Forelimb muscle (tissue), 1 donor: ENCODE measurements at places on chromosomes 5 and 9. TPM values are rescaled to one million over a fixed set of nuclear protein-coding genes. Genes with fewer than 3 reads are reported as not detected.

GRCh38 chr5:38613992-38614836 is 57.8 kb upstream of the LIFR start:
- no peak for DNase-seq

- no peak for DNase-seq
Measured at GRCh38 chr9:19895006-19895405, 106.2 kb upstream of the SLC24A2 start.

DNA sequence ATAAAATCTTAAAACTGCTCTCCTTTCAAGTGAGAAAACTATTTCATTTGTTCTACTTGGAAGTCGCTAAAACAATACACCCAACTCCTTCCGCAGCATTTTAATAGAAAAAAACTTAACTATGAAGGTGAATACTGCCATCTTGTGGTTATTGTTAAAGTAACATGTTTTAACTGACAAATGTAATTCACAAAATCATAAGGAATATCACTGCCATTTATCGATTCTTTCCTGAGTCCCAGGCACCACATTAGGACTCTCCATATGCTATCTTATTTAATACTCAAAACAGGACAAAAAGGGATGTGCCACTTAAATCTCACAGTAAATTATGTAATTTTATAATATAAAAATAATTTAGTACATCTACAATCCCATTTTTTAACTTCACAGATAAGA is 130.5 kb upstream of the ITGA1 start:
- DNase-seq = peak; percentile 31

GRCh38 chr5:74503-75109 is 17.4 kb upstream of the PLEKHG4B start:
- DNase-seq = no peak

DNA sequence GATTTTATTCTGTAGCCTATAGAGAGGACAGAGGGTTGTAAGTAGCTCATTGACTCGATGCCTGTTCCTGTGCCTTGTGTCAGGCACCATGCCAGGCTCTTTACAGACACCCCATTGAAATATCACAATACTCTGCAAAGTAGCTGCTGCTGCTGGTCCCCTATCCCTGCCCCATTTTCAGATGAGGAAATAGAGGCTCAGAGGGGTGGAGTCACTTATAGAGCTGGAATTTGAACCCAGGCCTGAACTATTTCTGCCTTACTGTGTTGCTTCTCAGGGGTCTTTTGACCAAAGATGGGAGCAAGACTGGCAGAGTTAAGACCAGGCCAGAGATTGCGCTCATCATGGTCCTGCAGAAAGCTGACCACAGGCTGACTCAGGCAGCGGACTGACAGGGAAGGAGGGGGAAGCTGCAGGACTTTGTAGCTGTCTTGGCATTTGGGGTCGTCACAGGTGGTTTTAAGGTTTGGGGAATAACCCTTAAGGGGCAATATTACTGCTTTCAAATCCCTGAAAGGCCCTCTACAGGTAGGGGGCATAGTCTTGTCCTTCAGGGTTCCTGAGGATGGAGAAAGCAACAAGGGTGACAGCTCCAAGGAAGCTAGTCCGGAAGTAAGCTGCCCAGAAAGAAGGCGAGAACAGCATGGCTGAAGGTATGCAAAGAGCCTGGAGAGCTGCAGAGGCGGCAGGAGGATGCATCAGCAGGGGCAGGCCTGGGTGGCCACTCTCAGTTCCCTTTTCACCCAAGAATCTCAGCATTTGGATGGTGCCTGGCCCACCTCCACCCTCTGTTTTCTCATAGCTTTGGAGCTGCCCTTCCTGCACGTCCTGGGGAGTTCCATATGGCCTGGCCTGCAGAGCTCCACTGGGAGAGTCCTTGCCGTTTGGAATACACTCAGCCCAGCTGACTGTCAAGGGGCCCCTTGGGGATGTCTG is 18.3 kb upstream of the NDST1 start:
- no peak for DNase-seq

DNA sequence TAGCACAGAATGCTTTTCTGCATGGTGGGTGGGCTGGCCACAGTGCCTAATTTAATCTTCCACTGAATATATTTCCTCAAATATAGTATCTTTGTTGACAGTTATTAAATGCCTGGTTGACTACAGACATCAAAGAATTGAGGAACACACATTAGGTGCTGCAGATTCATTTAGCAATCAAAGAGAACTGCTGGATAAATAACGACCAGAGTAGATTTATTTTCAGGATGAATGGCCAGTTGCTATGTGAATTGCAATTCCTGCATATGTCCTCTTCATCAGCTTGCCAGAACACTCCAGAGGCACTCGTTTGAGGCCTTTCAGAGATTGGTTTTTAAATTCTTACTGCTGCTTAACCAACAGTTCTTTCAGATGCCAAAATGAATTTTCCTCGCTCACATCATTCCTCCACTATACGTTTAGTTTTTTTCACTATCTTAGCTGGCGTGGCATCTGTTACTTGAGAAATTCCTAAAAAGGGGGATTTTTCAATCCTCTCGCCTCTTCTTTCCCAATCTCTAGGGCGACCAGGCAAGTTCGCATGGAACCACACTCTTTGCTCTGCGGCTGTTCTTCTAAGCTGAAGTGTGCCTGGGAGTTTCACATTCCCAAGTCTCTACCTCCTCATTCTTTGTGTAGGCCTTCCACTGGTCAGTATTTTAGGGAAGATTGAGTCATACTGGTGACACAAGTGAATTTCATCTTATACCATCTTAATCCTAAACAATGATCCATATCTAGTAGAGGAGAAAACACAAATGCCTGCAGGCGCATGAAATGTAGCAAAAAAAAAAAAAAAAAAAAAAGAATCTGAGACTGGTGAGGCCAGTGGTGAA is 237.1 kb upstream of the NMUR2 start:
- no peak for DNase-seq

GRCh38 chr9:137579259-137579604 is 507 bp upstream of the DPH7 start:
- no peak for DNase-seq

GRCh38 chr9:125522328-125522725 is 184.7 kb downstream of the MAPKAP1 start:
- DNase-seq = no peak

GRCh38 chr5:53678981-53679660 is 118.7 kb downstream of the NDUFS4 start:
- no peak for DNase-seq

GRCh38 chr5:94263068-94263467 is 355.3 kb downstream of the KIAA0825 start:
- no peak for DNase-seq

DNA sequence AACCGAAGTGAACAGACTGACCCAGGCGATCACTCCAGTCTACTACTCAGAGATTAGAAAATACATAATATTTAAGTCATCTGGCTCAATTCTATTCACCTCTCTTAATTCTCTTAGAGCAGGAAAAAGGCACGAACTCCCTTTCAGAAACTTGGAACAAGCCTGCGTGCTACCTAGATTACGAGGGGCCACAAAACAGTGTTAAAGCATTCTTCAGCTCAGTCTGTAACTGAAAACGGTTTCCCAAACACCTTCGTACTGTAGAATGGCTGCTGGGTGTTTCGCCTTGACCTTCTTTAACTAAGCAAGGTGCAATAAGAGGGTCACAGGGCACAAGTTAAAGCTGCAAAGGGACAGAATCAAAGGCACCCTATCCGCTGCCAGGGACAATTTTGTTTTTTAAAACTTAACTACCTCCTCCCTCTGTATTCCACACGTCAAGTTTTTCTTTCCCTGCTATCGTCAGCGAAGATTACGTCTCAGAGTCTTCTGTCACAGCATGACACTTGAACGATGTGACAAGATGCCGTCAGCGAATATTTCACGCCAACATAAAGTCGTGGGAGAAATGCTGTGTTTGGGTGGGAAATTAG is 687 bp downstream of the LYSMD3 start:
- peak; percentile 22 for DNase-seq

- DNase-seq = no peak
Measured at GRCh38 chr5:116944183-116944582, 369.6 kb upstream of the SEMA6A start.

DNA sequence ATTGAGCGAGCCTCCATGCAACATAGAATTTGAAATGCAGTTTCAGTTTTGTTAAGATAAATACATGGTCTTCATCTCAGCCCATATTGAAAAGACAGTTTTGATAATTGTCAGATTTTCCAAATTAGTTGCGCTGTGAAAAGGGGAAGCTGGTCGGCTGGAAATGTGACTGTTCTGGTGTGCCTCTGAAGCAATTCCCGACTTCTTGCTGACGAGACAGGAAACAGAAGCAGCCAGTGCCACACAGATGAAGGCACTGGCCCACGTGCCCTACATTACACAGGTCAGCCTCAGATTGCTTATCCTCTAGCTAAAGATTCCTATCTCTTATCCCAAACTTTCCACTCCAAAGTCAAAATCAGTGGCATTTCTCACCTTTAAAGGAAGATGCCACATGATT is 214.1 kb upstream of the TLE4 start:
- no peak for DNase-seq

GRCh38 chr9:108417726-108418125 is 438.1 kb downstream of the ACTL7B start:
- no peak for DNase-seq

- no peak for DNase-seq
Measured at GRCh38 chr5:35488055-35488454, 129.6 kb upstream of the SPEF2 start.

DNA sequence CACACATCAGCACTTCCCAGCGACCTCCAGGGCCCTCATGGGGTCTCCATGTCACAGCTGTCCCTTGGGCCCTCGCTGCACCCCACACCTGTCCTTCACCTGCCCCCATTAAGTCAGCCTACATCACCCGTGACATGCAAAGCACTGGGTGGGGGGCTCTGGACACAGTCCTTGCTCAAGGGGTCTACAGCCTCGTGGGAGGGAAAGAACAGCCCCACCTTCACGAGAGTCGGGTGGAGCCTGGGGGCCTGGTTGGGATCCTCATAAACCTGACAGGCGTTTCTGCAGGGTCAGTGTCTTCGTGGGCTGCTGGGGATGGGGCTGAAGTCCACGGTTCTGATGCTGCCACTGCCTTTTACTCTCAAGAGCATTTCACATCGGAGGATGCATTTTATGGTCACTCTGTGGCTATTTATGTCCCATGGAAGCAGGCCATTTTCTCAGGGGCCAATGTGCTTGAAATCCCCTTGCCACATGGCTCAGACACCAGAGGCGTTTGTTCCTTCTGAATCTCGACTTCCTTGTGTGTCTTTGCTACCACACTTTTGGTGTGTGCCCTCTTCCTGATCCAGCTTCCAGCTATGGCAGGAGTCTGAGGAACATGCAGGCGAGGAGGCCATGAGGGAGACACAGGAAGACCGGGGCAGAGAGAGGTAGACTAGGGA is at the start of gene OR2V1:
Gene OR2V1 (minus strand): TSS at position 338 of the 665 bp plus-strand sequence. CDS start 5,865 bp downstream, outside the sequence.
- no peak for DNase-seq

GRCh38 chr9:111068771-111069170 is 30.5 kb upstream of the LPAR1 start:
- no peak for DNase-seq

GRCh38 chr9:127495884-127496555 is 44.7 kb downstream of the LRSAM1 start:
- DNase-seq = no peak

GRCh38 chr5:159104759-159105144 is 5.0 kb upstream of the EBF1 start:
- DNase-seq = no peak

DNA sequence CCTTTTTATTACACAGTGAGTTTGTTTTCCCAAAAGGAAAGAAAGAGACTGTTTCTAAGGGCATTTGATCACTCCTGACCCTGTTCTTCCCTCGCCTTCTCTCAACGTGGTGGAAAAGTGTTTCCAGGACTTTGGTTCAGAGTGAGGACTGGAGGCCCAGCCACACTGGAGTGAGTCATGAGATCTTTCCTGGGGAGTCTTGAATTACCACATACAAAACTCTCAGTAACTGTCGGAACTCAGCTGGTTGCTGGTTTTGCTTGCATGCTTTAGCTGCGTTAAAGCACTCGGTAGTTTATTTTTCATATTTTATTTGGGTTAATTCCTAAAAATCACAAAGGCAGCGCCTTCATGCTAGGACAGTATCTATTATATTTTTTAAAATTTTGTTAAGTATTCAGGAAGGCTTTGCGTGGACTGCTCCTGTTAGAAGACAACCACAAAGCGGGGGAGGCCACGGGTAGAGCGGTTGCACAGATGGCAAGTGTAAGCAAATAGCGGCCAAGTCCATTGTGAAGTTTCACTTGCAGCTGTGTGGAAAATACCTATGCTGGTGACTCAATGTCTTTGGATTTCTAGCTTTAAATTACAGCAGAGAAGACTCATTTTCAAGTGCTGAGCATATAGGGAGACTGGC is 77.7 kb downstream of the ARSB start:
- DNase-seq = peak; percentile 83

- no peak for DNase-seq
Measured at GRCh38 chr5:3354606-3355005, 241.0 kb upstream of the IRX1 start.

- DNase-seq = no peak
Measured at GRCh38 chr5:149282027-149282965, 10.6 kb downstream of the AFAP1L1 start.

DNA sequence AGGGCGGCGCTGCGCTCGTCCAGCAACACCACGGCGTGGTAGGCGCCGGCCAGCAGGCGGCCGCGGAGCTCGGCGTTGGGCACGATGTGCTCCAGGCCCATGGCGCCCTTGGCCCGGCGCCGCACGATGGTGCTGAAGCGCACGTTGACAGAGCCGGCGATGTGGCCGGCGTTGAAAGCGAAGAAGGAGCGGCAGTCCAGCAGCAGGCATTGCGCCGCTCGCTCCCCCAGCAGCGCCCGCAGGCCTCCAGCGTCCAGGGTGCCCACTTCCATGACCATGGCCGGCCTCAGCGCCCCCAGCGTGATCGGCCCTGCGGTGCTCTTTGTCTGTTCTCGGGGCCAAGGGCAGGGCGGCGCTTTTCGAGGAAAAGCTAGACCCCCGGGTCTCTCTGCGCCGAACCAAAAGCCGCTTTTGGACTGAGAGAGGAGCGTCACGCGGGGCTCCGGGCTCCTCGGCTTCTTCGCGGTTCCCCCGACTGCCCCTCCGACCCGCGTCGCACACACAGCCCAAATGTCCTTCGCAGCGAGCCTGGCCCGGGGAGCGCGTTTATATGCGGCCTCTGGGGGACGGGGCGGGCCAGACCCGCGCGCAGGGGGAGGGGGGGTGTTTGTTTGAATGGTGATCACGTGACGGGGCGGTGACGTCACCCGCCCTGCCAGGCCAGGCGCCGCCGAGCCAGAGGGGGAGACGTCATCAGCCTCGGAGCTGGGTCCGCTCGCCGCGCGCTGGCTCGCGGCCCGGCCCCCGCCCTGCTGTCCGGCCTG is at the start of gene DUSP1:
Gene DUSP1 (minus strand): TSS at position 521 of the 764 bp plus-strand sequence. CDS start 243 bp downstream, at position 278.
- peak; percentile 88 for DNase-seq

DNA sequence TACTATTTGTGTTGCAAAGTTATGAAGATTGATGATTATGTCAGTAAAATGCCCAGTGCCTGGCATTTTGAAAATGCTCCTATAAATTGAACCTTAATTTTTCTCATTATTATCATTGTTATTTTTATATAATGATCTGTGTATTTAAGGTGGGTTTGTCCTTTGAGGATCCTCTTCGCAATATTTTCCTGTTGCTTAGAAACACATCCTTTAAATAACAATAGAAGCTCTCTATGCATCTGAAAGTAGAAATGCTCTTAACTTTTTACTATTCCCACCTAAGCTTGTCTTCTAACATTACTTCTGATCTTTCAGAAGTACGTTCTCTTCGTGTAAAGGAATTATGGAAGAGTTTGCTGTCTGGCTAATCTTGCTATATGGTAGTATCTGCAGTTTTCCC is 214.7 kb upstream of the TLX3 start:
- no peak for DNase-seq

SLC25A2 gene
- 0.10 TPM for polyA plus RNA-seq

PCDHGC3 gene
- 83.8 TPM for polyA plus RNA-seq

PTGR1 gene
- polyA plus RNA-seq = 39.5 TPM

HCN1 gene
- polyA plus RNA-seq = 3.1 TPM

TXNDC8 gene
- polyA plus RNA-seq = not detected

CARD9 gene
- 0.82 TPM for polyA plus RNA-seq

ZBTB5 gene
- 14.8 TPM for polyA plus RNA-seq

HAVCR2 gene
- 2.1 TPM for polyA plus RNA-seq
